Fibroblast of pulmonary artery (primary cell): ENCODE measurements at places on chromosomes 2 and 18.
A peak's percentile ranks its signal among the peaks of the same experiment; 100 is the strongest.

DNA sequence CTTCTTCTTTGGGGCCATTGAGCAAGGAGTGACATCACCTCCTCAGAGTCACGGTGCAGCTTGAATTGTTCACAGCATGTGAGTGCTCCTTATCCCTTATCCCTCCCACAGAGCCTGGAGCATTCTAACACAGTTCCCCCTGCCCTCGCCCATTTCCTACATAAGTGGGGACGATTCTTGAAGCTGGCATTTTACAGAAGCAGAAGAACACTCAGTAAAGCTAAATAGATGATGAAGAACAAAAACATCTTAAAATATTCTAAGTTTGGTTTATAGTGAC, 135.8 kb upstream of the APCDD1 start:
- DNase-seq = no peak

DNA sequence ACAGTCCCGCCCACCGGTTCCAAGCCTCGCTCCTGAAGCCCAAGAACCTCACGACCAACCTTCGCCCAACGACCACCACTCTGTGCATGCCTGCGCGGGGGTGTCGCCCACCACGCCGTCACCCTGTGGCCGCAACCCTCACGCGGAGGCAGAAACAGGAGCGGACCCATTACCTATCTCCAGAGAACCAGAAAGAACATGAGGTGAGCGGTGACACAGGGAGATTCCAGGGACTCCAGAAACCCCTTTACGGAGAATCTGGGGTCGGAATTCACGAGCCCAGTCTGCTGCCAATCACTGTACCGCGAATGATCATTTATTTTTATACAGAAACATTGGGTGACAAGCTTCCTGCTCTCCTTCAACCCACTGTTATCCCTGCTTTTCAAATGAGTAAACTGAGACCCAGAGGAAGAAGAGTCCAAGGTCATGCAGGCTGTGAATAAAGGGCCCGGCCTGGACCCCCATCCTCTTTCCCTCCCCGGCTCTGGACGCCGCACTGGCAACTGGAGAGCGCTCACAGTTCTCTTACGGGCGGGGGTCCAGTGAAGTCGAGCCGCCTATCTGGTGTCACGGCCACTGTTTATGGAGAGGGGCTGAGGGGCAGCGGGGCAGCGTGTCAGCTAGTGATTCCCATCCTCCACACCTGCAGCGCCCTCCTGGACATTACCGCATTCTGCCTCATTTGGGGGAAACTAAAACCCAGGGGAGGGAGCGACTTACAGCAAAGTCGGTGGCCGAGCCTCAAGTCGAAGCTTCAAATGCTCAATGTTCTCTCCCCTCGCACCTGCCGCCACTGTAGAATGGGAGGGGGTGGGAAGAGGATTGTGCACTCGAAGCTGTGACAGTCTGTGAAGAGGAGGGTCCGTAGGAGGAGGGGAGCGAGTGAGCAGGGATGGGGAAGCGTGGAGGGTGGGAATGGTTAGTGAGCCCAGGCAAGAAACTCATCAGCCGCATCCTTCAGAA, 723 bp upstream of the SLC30A3 start:
- no peak for DNase-seq

DNA sequence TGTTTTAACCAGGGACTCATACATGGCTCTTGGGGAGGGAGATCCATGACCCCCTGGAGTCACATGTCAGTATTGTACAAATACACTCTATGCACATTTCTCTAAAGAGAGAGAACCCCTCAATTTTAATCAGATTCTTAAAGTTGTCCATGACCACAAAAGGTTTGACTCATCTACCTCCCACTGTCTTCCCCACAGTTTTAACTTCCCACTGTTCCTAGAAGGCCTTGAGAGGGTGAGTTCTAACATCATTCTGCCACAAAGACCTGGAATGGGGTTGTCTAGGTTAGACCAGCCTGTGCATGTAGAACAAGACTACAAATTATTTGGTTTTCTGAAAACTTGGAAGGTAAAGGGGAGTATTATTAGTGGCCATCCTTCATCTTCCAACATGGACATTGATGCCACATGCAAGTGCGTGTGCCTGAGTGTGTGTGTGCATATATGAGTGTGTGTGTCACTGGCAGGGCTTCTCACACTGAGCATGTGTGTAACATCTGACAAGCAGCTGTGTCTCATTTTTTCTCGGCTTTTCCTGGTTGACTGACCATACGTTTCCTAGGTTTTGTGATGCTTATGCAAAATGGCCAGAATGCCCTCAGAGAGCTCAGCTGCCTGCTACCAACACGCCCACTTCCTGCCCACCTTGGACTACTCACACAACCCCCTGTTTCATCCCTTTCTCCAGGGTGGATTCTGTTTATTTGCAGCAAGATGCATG, 94.6 kb upstream of the LGALSL start:
- DNase-seq = no peak

- no peak for DNase-seq
Measured at GRCh38 chr18:50331691-50332090, 43.2 kb upstream of the SKA1 start.

- DNase-seq = peak; percentile 99
Measured at GRCh38 chr2:43086451-43087221, 139.8 kb downstream of the ZFP36L2 start.

DNA sequence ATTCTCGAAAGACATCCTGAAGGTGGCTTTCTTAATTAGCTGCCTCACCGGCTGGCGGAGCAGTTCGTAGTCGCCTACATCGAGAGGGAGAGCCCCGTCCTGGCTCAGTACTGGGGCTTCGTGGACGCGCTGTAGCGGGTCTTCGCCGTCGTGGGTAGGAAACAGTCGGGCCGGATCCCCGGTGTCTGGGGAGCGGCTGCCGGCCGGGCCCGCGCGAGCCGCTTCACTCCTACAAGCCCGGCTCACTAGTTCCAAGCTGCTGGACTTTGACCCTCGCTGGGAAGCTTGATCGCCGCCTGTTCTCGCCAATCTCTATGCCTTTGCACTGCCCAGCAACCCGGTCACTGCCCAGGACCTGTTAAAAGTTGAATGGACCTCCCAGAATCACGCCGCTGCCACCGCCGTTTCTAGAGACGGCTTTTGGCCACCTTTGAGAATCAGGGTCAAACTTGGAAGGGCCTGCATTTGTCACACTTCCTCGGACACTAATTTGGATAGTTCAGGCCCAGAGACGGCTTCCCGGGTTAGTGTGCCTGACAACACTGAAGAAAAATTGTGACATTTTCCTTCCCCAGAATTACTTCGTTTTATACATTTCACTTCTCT, 41.4 kb upstream of the AKAIN1 start:
- peak; percentile 37 for DNase-seq

- DNase-seq = no peak
Measured at GRCh38 chr2:71811157-71811556, 336.5 kb downstream of the CYP26B1 start.

GRCh38 chr2:30736461-30737325, 70.6 kb downstream of the CAPN13 start:
- DNase-seq = no peak

GRCh38 chr18:24657444-24657842, 197.0 kb downstream of the HRH4 start:
- DNase-seq = no peak

DNA sequence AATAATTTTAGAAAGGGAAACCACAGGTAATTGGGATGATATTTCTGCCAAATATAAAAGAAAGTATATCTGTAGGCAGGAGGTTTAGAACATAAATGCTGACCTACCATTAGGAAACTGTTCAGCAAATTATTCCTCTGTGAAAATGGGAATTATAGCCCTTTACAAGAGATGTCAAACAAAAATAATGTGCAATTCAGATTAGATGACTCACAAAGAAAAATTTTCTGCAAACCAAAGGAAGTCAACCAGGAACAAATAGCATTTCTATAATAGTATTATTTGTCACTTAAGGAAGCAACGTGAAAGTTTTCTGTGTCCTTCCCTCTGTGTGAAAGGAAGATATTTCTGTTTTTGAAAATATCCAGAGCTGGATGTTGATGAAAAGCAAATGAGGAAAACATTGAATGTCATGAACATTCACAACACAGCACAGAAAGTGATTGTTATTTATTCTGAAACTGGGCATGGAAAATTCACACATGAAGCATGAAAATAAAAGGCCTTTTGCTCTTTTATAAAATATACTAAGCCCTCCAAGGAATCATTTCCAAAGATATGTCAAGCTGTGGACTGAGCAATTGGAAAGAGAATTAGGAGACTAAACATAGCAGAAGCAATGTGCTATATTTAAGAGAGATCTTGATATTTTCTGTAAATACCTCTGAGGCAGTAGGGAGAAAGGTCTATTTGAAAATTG, 57.9 kb upstream of the SPHKAP start:
- no peak for DNase-seq

- DNase-seq = peak; percentile 7
Measured at GRCh38 chr18:59233017-59233410, 13.1 kb downstream of the GRP start.

DNA sequence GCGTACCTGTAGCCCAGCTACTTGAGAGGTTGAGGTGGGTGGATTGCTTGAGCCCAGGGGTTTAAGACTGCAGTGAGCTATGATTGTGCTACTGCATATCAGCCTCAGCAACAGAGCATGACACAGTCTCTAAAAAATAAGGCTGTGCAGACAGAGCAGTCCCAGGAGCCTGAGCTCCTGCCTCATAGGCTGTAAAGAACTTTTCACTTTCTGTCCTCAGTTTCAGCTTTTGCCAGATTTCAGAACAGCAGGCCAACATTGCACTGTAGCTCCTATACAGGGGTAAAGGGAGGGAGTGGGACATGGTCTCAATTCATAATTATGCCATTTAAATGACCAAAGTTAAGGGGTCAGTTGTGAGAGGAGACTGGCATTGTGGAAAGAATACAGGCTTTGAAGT, 150.6 kb downstream of the GALNT1 start:
- DNase-seq = no peak

GRCh38 chr2:165471349-165471950, 2.0 kb downstream of the CSRNP3 start:
- peak; percentile 45 for DNase-seq

GRCh38 chr2:144328938-144329337, 191.0 kb downstream of the ZEB2 start:
- no peak for DNase-seq

- DNase-seq = no peak
Measured at GRCh38 chr18:59085126-59085794, 54.4 kb upstream of the SEC11C start.

DNA sequence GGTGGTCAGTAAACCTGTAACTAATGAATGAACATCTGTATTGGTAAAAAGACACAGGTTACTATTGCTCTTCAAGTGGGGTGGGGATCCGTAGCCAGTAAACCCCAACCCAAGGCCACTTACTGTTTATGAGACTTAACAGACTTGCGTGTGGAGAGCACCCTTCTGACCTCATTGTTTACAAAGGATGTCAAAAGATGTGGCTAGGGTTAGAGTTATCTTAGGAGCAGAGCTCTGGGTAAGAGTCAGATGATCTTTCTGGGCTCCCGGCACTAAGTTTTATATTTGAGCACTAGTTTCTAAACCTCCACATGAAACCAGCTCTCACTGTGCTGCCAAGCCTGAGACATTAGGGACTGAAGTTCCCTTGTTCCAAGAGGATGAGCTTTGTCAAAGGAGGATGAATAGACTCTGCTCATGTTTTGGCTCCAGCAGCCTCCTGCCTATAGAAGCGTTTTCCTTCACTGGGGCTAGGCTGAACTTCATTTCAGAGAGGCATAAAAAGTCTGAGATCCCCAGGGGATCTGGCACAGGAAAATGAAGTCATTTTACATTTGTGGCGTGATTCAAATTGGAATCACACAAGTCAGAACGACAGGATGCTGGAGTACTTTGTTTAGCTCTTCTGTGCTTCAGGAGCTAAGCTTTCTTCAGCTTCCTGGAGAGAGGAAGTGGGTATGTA, 403.1 kb upstream of the TRIB2 start:
- DNase-seq = no peak

DNA sequence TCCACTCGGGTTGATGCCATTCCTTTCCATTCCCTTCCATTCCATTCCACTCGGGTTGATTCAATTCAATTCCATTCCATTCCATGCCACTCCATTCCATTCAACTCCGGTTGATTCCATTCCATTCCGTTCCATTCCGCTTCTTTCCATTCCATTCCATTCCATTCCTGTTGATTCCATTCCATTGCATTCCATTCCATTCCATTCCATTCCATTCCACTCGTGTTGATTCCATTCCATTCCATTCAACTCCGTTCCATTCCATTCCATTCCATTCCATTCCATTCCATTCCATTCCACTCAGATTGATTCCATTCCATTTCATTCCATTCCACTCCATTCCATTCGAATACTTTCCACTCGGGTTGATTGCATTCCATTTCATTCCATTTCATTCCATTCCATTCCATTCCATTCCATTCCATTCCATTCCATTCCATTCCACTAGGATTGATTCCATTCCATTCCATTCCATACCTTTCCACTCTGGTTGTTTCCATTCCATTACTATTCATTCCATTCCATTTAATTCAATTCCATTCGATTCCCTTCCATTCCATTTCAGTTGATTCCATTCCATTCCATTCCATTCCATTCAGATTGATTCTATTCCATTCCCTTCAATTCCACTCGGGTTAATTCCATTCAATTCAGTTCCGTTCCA, 1141.8 kb downstream of the RPIA start:
- peak; percentile 29 for DNase-seq

GRCh38 chr2:187302116-187302515, 145.9 kb downstream of the CALCRL start:
- peak; percentile 48 for DNase-seq

GRCh38 chr2:141654311-141654710, 476.5 kb downstream of the LRP1B start:
- DNase-seq = no peak

- no peak for DNase-seq
Measured at GRCh38 chr2:2714408-2714807, 383.3 kb upstream of the MYT1L start.

DNA sequence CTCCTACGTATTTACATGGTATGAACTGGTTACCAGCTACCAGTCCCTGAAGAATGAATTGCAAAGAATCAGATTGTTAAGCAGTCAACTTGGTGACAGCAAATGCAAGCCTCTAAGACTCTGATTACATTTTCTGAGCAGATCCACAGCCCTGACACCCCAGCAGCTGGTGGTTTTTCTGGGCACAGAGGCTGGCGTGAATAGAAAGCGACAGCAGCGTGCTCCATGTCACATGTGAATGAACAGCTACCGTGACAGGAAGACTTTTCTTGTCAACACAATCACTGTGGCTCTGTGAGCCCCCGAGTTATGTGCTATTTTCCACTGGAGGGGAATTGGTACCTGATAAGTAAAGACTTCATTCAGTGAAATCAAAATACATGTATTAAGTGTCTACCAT, 93.2 kb upstream of the CBLN2 start:
- DNase-seq = no peak

- DNase-seq = no peak
Measured at GRCh38 chr2:156797832-156798231, 361.7 kb downstream of the GPD2 start.

GRCh38 chr2:238747114-238747513, 100.8 kb upstream of the TWIST2 start:
- no peak for DNase-seq

DNA sequence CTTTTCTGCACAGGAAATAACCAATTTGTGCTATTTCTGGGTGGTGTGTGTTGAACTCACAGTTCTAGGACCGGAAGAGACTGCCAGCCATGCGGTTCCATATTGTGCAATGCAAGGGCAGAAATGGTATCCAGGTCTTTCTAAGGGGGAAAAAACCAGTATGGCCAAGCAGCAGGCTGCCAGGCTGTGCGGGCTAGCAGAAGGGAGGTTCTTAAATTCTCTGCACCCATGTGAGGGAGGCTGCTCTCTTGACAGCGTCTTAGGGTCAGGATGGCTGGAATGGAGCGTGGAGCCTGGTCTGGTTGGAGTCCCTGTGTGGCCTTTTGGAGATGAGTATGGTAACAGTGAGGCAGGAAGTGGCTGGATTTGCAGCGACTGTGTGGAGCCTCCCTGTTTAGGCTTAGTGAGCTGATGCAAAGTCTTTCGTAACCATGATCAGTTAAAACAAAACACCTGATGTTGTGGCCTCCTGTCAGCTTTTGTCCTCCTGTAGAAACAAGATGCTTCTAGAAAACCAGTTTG, 52.6 kb downstream of the NCK2 start:
- peak; percentile 58 for DNase-seq
